Jurkat, Clone E6-1 (cell line): ENCODE measurements at places on chromosomes 16 and 17.
A peak's percentile ranks its signal among the peaks of the same experiment; 100 is the strongest.

DNA sequence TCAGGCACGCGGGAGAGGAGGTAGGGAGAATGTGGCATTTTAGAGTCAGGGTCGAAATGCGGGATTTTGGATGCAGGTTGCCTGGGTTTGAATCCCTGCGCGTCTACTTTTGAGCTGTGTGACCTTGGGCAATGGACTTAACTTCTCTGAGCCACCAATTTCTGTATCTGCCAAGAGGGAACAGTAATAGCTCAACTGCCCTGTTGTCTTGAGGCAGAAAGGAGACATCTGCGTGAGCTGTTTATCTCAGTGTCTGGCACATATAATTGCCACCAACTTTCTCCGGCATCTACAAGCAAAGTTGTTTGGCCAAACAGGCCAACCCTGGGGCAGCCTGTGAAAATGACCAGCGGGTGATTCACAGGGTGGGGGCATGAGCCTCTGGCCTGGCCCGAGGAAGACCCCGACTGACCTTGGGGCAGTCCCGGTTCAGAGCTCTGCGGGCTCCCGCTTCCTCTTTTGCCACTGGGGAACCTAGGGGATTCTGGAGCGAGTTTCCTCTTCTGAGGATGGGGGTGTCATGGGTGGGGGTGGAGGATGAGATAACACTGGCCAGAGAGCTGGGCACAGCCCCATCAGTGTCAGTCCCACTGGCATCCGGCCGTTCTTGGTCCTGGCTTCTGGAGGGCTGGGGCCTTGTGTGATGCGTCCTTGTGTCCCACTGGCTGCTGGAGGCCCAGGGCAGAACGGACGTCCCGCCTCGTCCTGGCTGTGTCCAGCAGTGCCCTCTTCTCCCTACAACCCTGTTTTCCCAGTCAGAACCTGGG, 1.3 kb downstream of the SNN start:
- no peak for DNase-seq

- DNase-seq: no peak
Measured at GRCh38 chr16:15493466-15494180, 59.2 kb downstream of the BMERB1 start.

- DNase-seq: no peak
Measured at GRCh38 chr17:43529947-43530287, 16.2 kb downstream of the ETV4 start.

DNA sequence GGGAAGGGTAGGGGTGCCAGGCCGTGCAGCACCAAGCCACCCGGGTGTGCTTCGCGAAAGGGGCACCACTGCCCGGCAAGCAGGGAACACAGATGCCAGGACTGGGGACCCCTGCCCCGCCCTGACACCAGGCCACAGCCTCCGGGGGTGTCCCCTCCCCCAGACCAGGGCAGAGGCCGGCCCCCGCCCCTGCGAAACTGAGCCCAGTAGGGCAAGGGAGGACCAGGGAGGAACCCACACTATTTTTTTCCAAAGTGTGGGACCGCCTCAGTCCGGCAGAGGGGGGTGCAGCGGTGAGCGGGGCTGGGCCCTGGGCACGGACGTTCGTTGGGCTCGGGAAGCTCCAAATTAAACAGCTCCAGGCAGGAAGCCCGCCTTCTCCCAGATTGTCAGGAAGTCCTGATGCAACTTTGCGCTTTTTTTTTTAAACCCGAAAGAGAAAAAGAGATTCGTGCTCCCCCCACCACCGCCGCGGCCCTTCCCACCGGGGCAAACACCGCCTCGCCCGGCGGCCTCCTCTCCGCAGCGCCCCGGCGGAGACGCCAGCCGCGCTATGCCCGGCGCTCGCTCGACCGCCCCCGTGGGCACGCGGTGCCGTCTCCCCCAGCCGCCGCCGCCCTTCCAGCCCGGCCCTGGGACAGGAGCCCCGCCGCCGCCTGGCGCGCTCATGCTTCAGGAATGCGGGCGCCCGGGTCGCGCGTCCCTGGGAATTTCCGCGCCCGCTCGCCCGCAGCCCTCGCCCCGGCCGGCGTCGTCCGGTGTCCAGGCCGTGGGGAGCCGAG, 755 bp downstream of the PIEZO1 start:
- DNase-seq: no peak

DNA sequence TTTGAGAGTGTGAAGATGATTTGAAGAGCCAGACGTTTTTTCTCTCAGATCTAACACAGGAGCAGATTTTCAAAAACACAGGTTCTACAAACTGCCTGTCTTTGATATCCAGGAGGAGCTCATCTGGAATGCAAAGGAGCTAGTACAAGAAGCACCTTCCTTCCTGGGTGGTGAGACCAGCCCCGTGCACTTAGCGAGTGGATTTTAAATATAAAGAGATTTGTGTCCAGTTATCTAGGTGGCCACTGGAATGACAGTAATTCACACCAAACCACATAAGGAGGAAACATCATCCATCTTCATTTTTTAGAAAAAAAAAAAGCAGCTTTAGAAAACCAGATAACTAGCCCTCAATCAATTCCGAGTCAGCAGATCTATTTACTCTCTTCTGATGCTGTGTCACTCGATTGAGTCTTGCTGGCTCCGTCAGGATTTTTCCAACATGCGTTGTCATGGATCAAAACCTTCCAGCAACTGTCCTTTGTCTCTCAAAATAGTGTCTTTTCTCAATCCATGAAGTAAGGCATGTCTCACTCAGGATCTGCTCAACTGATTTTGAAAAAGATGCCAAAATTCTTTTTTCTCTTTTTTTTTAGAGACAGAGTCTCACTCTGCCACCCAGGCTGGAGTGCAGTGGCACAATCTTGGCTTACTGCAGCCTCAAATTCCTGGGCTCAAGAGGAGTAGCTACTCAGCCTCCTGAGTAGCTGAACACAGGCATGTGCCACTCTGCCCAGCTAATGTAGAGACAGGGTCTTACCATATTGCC, 451.2 kb upstream of the PSMD7 start:
- DNase-seq: no peak

DNA sequence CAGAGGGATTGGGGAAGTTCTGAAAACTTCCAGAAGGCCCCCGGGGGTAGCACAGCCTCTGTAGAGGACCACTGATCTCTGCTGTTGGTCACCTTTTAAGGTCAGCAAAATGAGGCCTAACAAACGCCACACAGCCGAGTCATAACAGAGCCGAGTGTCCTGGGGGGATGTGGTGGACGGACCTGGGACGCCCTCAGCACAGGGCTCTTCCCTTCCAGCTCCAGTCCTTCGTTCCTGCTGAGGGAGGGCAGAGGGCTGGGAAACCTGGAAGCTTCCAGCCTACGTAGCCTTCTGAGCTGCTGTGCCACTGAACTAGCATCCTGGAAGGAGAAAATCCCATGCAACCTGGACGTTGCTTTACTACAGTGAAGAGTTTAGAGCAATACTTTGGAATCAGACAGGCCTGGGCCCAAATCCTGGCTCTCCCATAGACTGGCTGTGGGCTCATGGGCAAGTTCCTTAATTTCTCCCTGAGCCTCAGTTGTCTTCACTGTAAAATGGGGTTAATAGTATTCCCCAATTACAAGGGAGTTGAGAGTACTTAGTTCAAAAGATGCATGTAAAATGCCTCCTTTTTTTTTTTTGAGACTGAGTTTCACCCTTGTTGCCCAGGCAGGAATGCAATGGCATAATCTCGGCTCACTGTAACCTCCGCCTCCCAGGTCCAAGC, 34.4 kb upstream of the ZCCHC14 start:
- no peak for DNase-seq

DNA sequence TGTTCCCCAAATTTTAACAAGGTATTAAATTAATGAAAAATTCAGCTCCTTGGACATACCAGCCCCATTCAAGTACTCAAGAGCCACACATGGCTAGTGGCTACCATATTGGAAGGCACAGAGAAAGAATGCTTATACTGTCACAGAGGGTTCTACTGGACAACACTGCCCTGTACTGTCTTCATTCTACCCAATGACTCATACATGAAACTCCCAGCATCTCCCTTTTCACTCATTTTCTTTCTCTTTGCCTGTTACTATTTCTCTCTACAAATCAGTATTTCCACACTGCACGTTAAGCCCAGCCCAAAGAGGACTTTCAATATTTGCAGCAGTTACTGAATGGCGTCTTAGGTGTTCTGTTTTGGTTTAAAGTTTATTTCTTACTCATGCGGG, 72.1 kb upstream of the RCVRN start:
- no peak for DNase-seq

DNA sequence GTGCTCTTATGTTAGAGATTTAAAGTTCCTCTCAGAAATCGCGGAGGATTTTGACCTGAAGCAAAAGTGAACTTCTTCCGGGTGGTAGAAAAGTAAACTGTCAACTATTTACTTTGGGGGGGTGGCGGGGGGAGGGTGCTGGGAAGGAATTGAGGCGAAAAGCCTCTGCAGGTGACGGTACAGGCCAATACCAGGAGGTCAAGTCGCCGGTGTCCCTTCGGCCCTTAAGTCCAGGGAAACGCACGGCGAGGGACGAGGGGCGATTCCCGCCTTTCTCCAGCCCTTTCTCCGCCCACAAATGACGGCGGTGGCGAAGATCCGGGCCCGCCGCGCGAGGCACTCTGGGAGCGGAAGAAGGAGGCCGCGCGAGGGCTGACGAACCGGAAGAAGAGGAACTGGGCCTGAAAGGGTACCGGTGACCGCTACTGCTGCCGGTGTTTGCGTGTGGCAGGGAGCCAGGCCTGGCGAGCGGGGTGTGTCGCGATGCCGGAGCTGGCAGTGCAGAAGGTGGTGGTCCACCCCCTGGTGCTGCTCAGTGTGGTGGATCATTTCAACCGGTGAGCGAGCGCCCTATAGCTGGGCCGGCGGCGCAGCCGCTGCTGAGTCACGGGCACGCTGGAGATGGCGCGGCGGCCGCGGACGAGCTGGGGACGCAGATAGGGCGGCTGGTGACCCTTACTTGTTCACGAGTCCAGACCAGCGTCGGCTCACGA, at the start of gene PSMD7:
Gene PSMD7, plus strand, starts transcription at position 383 of the 713 bp plus-strand sequence. Its CDS starts 101 bp downstream, at position 484.
- DNase-seq: peak; percentile 87

DNA sequence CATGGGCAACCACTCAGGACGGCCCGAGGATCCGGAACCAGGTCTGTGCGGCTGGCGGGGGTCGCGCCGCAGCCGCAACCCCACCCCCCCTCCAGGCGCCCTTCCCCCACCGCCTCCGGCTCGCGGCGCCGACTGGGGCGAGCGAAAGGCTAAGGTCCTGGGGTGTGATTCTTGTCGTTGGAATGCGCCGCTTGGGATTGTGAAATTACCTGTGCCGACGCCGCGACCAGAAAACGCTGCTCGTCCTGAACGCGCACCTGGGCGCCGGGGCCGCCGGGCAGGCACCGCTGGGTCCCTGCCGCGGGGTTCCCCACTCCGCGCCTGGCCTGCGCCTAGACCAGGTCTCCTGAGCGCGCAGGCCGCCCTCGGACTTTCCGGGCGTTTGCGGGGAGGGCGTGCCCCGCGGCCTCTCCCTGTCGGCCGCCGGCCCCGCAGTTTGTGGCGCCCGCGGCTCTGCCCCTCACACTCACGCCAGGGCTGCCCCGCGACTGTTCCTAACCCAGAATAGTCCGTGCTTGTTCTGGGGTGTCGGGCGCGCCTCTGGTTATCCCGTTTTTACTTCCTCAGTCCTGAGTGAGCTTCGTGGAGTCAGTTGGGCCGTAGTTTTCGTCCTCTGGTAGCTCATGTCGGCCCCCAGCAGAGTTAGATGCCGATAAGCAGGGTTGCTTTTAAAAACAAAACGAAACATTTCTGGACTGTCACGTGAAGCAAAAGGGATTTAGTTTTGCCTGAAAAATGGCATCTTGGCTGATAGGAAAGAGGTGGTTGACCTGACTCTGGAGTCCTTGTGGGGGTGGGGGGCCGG, 147.2 kb downstream of the SPECC1 start:
- DNase-seq: no peak

DNA sequence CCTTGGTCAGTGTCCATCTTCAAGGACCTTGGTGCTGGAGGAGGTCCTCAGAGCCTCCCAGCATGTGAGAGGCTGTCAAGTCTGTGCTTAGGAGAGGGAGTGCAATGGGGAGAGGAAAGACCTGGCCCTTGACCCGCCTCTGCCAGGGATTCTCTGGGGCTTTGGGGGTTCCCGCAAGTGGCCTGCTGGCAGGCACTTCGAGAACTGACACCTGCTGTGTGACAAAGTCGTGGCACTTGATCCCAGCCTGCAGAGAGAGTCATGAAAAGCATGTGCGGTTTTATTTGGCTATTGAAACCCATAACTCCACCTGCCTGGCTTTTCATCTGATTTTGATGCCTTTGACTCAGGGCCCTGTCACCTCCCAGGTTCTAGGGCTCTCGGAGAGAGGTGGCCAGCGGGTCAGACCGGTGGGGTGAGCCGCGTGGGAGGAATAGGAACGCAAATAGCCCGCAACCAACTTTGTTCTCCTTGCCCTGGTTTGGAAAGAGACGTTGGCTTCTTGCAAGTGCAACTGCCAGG, 42.8 kb upstream of the GSE1 start:
- DNase-seq: peak; percentile 87

GRCh38 chr17:5651348-5651747, 67.0 kb upstream of the NLRP1 start:
- no peak for DNase-seq

- no peak for DNase-seq
Measured at GRCh38 chr16:4053301-4053845, 62.9 kb downstream of the ADCY9 start.

- no peak for DNase-seq
Measured at GRCh38 chr16:28882551-28883160, 4.4 kb downstream of the ATP2A1 start.

DNA sequence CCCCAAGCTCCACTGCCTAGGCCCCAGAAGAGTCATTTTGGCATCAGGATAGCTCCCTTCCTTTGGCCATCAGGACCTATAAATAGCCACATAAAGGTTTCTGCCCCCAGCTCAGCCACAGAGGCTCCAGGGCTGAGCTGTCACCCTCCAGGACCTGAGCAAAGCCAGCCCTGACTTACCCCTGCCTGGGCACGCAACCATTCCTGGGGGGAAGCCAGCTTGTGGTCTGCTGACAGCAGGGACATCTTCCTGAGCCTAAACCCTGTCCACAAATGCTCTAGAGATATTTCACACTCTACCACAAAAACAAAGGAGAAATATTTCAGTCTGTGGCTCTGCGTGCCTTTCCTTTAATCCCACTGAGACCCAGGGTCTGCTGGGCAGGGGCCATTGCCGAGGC, 123.7 kb upstream of the CCL2 start:
- no peak for DNase-seq

GRCh38 chr16:10405386-10405939, 19.6 kb downstream of the ATF7IP2 start:
- DNase-seq: no peak

DNA sequence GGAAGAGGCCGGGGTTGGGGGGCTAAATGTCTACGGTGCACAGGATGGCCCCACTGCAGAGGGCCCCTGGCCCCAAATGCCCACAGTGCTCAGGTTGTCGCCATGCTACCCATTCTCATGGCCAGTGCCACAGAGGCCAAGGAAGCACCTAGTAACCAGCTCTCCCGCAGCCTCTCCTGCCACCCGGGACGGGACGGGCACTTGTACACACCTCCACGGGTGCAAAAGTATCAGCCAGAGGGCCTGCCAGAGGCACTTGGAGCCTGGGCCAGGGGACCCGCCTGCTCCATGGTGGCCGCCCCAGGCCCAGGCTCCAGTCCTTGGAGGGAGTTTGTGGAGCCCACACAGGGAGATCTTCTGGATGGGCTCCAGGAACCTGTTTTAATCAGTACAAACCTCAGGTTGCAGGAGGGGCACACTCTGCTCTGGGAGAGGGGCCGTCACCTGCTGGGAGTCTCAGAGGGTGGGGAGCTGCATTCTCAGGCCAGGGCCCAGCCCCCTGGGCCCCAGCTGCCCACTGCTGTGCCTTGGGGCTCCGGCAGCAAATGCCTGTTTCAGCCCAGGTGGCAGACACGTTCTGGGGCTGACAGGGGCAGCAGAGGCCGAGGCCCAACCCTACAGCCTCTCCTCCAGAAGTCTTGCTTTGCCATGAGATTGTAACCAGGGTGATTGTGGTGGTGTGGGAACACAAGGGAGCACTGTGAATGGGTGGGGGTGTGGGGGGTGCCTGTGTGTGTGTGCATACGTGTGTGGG, 7.9 kb downstream of the TPSD1 start:
- DNase-seq: no peak
